ENCODE measurements at places on chromosomes 3 and 15.

GRCh38 chr15:55649058-55649423 is 60.9 kb upstream of the PYGO1 start:
- no peak for DNase-seq

DNA sequence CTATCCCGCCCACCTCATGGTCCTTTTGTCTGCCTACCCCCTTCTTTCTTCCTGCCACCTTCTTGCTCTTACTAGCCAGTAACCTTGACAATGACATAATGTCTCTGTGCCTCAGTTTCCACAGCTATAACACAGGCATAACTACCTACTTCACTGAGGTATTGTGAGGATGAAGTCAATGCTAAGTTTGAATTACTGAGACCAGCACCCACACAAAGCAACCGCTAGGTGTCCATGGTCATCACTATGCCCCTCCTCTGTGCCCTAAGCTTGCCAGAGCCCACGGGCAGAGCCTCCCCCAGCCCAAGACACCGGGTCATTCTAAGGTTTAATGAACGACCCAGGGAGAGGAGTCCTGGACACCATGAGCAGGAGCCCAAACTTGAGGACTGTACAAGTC is 101.6 kb downstream of the OXNAD1 start:
- no peak for DNase-seq

DNA sequence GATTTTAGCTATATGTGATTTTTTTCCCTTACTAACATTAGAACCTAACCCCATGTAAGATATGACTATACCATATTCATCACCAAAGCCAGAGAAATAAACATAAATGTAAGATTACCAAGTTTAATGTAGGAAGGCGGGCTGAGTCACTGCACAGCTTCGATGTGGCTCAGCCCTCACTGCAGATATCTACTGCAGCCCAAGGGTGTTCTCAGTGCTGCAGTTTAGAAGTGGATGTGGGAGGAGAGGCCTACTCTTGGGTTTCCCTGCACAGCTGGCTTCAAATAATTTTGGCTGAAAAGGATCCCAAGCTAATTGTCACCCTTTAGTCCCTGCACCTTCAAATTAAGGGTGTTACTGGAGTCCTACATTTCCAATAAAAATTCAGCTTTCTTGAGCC is 9.3 kb downstream of the ARPP19 start:
- DNase-seq = no peak

GRCh38 chr3:40312661-40313226 is 3.2 kb downstream of the EIF1B start:
- no peak for DNase-seq

DNA sequence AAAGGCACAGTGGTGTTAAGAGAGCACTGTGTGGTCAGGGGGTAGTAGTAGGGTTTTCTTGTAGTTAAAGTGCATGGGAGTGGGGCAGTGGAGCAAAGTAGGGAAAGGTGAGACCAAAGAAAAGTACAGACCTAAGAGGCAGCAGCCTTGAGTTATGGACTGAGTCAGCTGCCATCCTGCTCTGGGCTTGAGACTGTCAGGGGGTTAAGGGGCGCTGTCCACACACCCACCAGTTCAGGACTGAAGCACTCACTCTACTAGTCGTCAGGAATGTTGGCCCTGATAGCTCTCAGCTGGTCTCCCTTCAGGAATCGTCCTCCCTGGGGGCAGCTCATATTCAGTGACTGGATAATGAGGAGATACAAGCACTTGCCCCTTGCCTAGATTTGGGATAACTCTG is 7.9 kb downstream of the CCR4 start:
- no peak for DNase-seq

GRCh38 chr15:40270246-40270995 is 12.4 kb downstream of the ANKRD63 start:
- no peak for DNase-seq

DNA sequence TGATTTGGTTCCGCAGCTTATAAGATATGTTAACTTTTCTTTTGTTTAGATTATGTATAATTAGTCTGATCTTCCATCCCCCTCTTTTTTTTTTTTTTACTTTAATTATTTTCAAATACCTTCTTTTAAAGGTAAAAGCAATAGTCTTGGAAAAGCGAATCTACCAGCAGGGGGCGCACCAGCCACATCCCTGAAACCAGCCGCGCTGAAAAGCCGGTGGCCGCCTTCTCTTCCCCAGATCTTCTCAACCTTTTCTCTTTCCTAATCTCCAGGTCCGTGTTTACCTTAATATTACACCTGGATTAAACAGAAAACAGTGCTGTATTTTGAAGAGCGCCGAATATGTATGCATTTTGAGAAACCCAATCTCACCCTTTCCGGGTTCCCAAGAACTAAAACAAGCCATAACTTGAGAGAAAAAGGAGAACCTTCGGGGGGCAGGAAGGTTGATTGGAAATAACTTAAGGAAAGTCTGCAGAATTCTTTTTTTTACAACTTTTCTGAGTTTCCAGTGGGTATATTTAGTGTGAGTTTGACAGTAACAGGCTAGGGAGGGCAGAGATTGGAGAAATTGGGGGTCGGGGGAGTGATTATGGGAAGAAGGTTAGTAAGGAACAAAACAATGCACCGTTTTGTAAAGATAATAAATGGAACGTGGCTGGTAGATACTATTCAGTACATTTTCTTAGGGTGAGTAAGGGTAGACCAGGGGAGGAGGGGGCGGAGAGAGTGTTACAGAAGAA is 2.0 kb upstream of the SOX2 start:
- DNase-seq = peak; percentile 22

- no peak for DNase-seq
Observed at GRCh38 chr3:8589880-8590556, 54.6 kb downstream of the SSUH2 start.

DNA sequence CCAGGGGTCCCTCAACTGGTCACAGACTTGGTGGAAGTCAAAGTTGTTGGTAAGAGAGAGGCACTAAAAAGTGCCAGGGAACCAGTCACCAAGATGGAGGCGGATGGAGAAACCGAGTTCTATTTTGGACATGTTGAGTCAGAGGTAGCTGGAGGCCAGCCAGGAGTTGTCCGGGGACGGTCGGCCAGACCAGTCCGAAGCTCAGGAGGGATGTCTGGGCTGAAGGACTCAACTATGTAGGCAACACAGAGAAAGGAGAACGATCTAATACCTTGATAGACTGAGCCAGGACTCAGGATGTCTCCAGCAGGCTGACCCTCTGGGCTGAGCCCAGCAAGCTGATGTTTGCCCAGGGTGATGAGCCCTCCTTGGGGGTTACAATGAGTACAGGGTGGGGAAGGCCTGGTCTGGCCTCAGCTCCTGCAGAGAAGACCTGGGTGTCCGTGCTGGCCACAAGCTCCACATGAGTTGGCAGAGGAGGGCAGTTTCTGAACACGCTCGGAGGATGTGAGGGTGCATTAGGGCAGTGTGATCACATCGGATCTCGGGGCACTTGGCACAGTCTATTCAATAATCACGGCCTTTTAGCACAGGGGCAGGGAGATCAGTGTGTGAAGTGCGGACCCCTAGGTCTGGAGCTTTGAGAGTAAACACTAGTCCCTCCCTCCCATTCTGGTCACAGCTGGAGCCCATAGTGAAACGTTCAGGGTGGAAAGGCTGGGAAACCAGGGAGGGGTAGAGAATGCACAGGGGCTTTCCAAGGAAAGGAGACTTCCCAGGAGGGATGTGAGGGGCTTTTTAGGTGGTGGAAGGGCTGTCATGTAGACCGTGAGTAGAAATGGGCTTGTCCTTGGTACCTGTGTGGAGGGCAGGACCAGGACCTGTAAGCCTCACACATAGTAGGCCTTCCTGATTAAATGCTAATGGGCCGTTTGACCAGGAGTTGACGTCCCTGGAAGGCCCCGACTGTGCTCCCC is 111.9 kb downstream of the ETFA start:
- no peak for DNase-seq

DNA sequence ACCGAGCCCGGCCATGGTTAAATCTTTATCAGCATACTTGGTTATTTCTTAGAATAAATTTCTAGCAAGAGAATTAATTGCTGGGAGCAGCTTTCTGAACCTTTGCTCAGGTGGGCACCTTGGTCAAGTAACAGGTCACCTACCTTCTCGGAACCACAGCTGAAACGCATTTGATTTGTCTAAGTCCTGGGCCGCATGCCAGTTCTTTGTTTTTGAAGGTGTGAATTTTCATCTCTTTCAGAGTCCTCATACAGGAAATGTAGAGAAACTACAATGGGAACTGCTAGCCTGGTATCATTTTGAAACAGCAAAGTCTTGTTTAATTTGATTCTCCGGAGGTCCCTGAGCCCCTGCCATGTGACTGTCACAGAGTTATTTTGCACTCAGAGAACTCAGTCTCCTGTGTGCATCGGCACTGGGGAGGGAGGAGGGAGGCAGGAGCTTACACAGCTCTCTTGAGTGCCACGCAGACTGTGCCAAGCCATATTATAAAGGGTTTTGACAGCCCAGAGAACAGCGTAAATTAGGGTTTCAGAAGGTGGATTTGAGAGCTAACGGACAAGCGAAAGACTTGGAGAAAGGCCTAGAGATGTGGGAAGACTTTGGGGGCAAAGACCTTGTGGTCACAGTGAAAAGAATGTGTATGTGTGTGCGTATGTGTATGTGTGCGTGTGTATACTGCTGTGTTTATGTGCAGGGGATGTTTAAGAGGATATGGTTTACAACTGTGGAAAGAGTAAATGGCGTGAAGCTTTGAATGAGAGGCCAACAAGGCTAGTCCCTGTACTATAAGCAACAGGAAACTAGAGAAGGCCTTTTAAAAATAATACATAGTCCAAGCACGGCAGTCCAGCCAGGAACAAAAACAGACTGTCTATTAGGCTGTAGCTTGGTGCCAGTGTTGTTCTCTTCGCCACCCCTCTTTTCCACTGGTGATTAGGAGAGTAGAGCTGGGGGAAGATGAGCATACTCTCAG is 61.8 kb upstream of the ATP13A3 start:
- no peak for DNase-seq

- no peak for DNase-seq
Observed at GRCh38 chr3:192929146-192929545, 11.5 kb upstream of the MB21D2 start.

DNA sequence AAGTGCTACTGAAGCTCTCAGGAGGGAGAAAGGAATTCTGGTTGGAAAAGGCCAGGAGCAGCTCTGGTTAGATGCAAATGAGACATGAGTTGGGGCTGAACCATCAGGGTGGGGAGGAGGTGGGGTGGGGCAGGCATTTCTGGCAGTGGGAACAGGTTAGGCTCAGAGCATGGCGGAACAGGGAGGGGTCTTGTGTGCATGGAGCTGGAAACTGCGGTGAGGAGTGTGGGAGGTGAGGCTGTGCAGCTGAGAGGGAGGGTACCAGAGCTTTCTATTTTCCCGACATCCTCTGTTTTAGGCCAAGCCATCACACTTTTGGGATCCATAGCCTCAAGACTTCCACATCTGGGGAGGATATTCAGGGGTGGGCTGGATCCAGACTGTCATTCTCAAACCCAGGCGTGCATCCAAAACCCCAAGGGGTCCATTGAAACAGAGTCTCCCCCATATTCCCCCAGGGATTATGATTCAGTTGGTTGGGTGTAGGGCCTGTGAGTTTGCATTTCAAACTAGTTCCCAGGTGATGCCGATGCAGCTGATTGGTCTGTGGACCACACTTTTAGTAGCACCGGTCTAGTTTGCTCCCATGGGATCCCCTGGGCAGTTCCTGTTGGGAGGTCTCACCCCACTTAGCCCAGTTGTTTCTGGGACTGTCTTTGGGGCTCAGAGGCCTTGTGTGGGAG is 100.9 kb upstream of the TLE3 start:
- no peak for DNase-seq

- peak; percentile 42 for DNase-seq
Observed at GRCh38 chr3:105938806-105939205, 70.0 kb upstream of the CBLB start.

DNA sequence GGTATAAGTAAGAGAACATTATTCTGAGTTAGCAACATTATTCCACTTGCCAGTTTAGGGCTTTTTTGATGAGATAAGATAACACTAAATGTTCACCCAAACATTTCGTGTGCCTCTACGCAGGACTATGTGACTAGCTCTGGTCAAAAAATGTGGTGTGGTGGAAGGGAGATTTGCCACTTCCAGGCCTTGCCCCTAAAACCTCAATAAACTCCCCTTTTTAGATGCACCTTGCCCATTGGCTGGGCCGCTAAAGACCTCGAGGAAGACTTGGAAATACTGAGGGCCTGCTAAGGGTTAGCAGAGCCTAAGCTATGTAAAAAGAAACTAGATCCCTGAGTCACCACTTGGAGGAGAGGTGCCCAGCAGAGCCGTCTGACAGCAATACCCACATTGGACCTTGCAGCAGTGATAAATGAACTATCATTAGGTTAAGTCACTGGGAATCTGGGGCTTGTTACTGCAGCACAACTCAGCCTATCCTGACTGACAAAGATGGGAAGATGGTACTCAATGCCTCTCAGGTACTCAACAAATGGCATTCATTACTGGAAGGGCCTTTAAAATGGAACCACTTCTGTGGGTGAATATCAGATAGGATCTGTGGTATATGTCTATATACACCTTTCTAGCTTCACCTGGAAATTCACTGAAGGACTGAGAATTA is 331.5 kb upstream of the TLE3 start:
- DNase-seq = no peak
